Cardiac septum (tissue), 1 donor: ENCODE measurements at places on chromosomes 4 and X. TPM values are rescaled to one million over a fixed set of nuclear protein-coding genes. Genes with fewer than 3 reads are reported as not detected.
A peak's percentile ranks its signal among the peaks of the same experiment; 100 is the strongest.

- DNase-seq, result no peak
These were observed 10.3 kb upstream of the CXCL2 start for GRCh38 chr4:74109116-74109869.

GRCh38 chrX:72124540-72125201, 7.0 kb downstream of the RTL5 start:
- no peak for DNase-seq

ATP11C gene
- total RNA-seq, result 5.8 TPM

ARHGEF38 gene
- not detected for total RNA-seq

- no peak for DNase-seq
These were observed 66.9 kb downstream of the ANXA3 start for GRCh38 chr4:78618436-78618835.

GRCh38 chr4:33989820-33990443, 2254.4 kb downstream of the ARAP2 start:
- no peak for DNase-seq

ESX1 gene
- total RNA-seq, result not detected

- no peak for DNase-seq
These were observed 153.9 kb downstream of the SPANXN3 start for GRCh38 chrX:143363419-143363818.

DNA sequence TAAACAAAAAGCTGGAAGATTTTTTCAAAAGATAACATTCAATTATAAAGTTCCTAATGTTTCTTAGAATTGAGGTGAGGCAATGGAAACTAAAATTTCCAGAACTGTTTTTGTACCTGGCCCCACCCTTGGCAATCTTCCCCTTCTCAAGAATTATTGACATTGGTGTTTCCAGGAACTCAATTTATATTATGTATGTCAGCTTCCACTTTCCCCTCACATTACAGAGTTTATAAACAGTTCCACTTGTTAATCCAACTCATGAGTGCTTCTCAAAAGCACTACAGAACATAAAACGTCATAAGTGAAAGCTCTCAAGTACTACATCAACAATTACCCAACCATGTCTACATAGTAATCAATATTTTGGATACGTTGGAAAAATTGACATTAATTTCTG, 107.4 kb downstream of the FAM13A start:
- no peak for DNase-seq

ADAM29 gene
- not detected for total RNA-seq

DNA sequence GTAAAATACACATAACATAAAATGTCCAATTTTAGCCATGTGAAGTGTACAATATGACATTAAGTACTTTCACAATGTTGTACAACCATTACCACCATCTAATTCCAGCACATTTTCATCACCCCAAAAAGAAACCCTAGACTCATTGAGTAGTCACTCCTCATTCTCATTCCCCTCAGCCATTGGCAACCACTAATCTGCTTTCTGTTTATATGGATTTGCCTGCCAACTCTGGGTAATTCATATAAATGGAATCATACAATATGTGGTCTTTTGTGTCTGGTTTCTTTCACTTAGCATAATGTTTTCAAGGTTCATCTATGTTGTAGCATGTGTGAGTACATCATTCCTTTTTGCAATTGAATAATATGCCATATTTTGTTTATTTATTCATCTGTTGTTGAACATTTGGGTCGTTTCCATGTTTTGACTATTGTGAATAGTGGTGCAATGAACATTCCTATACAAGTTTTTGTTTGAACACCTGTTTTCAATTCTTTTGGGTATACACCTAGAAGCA, 43.0 kb downstream of the EIF2S3 start:
- no peak for DNase-seq

- DNase-seq, result peak; percentile 83
These were observed 580 bp upstream of the MMGT1 start for GRCh38 chrX:135974279-135974856.

- no peak for DNase-seq
These were observed 17.0 kb upstream of the TMEM144 start for GRCh38 chr4:158193171-158193749.

DNA sequence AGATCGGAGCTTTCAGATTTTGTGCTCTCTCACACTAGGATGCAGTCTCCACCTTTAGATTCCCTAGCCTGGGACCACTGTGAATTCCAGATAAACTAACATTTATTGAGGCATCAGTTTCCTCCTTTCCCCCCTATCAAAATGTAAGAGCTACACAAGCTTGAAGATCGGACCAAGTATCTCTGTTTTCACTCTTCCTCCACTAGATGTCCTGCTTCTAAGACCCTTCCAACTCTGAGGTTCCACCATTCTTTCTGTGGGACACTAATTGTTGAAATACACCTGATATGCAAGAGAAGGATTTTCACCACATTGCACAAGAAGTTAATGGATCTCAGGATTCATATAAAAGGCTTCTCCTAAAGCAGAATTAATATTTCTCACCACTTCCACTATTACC, 43.0 kb upstream of the PHOX2B start:
- DNase-seq, result no peak

- DNase-seq, result no peak
These were observed 56.6 kb upstream of the RHOH start for GRCh38 chr4:40140196-40140595.

GRCh38 chr4:7902101-7902553, 37.5 kb downstream of the AFAP1 start:
- no peak for DNase-seq

- DNase-seq, result no peak
These were observed 148.0 kb downstream of the STIM2 start for GRCh38 chr4:27008679-27009078.

TEC gene
- total RNA-seq, result 3.1 TPM

- no peak for DNase-seq
These were observed 43.7 kb upstream of the MAPK10 start for GRCh38 chr4:86403575-86403974.

- no peak for DNase-seq
These were observed 22.5 kb downstream of the TMEM164 start for GRCh38 chrX:110025395-110025794.

XAGE1A gene
- not detected for total RNA-seq

RPA4 gene
- 0.48 TPM for total RNA-seq

SSX1 gene
- total RNA-seq, result not detected

DCAF8L2 gene
- not detected for total RNA-seq

ADGRG4 gene
- total RNA-seq, result 0.05 TPM

DNA sequence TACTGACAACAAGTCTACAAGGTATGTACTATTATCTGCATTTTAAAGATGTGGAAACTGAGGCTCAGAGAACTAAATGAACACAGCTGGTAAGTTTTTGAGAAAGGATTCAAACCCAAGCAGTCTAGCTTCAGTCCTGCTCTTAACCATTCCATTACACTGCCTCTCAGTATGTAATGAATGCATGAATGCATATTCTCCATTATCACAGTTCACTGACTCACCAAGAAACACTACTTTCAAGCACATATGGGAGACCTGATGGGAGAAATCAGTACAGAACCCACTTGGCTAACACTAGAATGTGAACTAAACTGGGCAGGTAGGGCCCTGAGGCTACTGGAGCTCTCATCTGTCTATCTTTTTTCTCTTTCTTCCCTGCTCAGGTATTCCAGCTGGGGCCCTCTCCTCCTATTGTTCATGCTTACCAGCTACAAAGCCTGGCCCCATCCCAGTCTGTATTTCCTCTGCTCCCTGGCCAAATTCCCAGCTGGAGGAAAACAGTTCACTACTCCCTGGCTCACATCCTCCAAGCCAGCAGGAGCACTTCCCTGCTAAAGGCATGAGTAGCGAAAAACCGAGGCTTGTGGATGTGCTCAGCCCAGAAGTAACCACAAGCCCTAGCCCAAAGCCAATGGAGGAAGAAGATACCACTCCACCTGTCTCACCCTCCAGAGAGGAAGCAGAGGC, 178.2 kb upstream of the ARHGEF9 start:
- no peak for DNase-seq

CDKL2 gene
- 0.70 TPM for total RNA-seq

ASB5 gene
- 3.8 TPM for total RNA-seq
